Urinary bladder (tissue), 4 donors: ENCODE measurements at places on chromosomes 11 and 22.

- no peak for DNase-seq
These were observed 8.8 kb upstream of the ELFN2 start for GRCh38 chr22:37435970-37436603.

GRCh38 chr11:33706966-33707365 is 6.3 kb upstream of the C11orf91 start:
- DNase-seq, result no peak

- DNase-seq, result no peak
These were observed 93.8 kb downstream of the BCR start for GRCh38 chr22:23274146-23274526.

DNA sequence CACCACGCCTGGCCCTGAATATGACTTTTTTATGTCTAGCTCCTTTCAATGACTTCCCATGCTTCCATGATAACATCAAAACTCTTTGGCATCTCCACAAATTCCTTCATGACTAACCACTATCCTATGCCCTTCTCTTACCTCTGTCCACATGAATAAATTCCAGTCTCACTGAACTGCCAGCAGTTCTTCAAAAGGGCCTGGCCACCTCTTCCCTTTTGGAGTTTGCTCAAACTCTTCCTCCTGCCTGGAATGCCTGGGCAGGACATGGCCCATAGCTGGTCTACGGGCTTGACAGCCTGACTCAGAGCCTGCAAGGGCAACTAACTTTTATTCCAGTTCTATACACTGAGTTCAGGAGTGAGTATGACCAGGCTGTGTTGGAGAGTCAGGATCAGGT is 41.8 kb upstream of the ZBTB16 start:
- DNase-seq, result no peak

- DNase-seq, result no peak
These were observed 24.9 kb upstream of the PACSIN2 start for GRCh38 chr22:43039800-43040199.

DNA sequence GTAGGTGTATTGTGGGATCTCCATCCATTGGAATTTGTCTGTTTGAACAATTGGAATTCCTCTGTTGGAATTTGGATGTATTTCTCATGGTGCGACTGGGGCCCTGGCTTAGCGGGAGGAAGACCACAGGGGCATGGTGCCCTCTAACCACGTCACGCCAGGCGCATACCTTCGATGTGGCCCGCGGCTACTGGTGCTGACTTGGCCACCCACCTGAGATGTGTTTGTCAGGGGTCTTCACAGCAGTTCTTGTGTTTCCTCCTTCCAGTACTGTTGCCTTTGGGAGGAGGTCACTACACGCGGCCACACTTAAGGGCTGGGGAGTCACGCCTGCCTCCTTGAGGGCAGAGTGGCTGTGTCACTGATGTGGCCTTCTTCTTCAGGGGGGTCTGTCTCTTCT is 36.6 kb upstream of the GRAMD4 start:
- DNase-seq, result no peak

DNA sequence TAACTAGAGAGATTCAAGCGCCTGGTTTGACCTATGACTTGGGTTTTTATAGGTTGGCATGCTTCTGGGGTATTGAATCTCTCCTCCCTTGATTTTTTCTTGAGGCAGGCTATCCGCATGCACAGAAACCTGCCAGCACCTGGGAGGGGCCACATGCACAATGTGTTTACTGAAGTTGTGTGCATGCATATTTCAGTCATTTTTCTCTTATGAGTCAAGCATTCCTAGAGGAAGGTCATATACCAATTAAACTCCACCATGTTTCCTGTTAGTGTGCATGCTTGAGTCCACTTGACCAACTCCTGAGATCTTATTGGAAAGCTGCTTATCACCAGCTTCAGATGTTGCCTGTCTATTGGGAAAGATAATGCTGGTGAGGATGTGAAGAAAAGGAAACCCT is 1718.4 kb downstream of the LRRC4C start:
- no peak for DNase-seq

- DNase-seq, result no peak
These were observed 547.6 kb downstream of the INSC start for GRCh38 chr11:15662285-15662684.

- DNase-seq, result no peak
These were observed 61.8 kb downstream of the RPL27A start for GRCh38 chr11:8744423-8744822.

- no peak for DNase-seq
These were observed 59.8 kb downstream of the CYTH4 start for GRCh38 chr22:37342065-37342464.

DNA sequence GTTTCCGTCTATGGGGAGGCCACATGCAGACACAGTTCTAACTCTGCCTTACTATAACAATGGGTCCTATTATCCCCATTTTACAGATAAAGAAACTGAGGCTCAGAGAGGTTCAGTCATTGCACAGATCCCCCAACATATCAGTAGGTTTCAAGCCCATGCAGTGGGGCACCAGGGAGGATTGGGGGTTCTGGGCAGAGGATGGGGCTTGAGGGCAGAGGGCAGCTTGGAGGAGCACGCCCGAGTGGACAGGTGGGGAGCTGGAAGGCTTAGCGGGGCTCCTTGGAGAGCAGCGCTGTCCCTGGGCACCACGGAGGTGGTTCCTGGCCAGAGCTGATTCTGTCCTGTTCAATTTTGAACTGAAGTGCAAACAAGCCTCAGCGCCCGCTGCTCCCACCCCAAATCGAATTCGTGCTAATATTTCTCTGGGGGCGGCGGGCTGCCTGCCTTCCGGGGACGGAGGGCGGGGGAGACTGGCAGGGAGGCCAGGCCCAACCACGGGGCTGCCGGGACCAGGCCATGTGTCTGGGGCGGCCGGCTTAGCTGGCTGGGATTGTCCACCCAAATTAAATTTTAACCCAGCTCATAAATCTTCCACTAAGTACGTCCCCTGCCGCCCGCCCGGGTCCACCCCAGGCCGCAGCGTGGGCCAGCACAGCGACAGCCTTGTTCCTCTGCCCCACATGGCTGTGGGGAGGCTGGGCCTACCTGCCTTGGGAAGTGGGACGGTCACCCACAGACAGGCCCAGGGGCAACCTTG is 49.4 kb downstream of the FLRT1 start:
- no peak for DNase-seq

GRCh38 chr11:92941676-92942571 is 27.5 kb upstream of the MTNR1B start:
- DNase-seq, result no peak

GRCh38 chr22:40485813-40486667 is 115.6 kb downstream of the SGSM3 start:
- DNase-seq, result no peak

DNA sequence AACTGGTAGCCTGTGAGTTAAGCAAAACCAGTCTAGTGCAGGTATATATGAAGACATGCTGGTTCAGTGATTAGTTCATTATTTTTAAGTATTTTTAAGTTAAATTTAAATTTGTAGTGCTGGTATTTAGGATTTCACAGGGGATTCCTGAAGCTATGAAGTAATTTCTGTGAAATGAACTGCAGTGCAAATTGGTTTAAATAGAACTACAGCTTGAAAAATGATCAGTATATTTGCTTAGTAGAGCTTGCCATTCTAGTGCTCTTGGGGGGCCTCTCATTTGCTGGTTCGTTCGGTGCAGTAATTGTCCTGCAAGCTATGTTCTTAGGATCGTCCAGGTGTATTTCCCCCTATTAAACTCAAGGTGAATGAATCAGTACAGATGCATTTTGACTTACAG is 13.1 kb downstream of the REXO2 start:
- DNase-seq, result no peak

DNA sequence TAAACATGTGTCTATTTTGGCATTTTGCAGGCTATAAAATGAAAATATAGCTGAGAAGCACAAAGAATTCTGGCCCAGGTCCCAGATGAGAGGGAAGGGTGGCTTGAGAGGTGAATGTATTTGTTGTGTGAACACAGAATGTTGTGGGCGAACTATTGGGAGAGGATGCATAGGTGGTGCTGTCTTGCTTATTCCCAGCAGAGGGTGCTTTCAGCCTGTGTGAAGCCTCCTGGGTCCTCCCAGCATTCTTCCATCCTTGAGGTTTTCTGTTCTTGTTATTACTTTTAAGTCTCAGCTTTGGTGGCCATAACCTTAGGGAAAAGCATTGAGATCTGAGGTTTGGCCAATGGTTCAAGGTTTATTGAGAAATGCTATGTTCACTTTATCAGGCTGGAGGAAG is 108.7 kb upstream of the SNX19 start:
- DNase-seq, result no peak

- DNase-seq, result no peak
These were observed 38.9 kb upstream of the OR4B1 start for GRCh38 chr11:48177661-48178060.

- DNase-seq, result no peak
These were observed 14.2 kb downstream of the GATD1 start for GRCh38 chr11:763073-763463.

- no peak for DNase-seq
These were observed 710 bp upstream of the DGCR2 start for GRCh38 chr22:19122752-19123492.

DNA sequence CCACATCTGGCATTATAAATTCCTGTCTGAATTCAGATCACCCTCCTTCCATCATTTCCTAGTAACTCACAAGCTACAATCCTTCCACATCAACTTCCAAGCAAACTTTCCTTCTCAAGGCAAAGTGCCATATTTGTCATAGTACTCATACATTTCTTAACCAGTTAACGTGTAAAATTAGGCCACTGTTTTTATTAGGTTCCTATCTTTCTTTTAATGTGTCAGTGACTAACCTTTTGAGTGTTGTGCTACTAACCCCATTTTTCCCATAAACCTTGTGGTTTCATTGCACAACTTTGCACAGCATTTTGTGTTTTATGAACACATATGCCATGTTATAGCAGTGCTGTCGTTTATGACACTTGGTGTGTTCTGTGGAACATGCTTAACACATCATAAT is 90.1 kb downstream of the KIF18A start:
- DNase-seq, result no peak

GRCh38 chr11:71222318-71223080 is 29.9 kb downstream of the SHANK2 start:
- no peak for DNase-seq

GRCh38 chr22:24099666-24100065 is 81.6 kb upstream of the SUSD2 start:
- DNase-seq, result no peak
